ENCODE measurements at places on chromosomes 1 and 21.

DNA sequence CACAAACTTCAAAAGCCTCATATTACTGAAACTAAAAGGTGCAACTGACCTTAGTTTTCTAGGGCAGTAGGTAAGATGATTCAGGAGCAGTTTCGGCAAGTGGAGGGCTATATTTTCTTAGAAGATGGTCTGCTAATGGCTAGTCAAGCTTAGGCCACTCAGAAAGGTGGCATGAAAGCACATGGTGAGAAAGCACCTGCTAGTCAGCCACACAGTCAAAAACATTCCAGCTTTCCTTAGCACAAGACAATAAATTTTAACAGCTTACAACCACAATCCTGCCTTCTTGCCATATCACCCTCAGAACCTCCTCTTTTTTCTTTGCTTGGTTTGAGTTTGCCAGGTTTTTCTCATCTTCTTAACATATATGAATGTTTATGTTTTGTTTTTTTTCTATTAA is 81.1 kb upstream of the SLFNL1 start:
- no peak for DNase-seq

DNA sequence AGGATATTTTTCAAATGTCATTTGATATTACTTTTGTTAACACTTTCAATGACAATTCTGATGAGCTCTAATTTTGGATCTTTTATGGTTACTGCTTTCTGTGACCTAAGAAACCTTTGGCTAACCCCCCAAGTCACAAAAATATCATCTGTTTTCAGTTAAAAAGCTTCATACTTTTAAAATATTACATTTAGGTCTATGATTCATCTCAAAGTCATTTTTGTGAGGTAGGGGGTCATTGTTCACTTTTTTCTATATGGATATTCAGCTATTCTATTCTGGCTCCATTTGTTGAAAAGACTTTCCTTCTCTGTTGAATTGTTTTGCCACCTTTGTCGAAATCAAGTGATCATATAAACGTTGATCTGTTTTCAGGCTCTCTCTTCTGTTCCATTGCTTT is 44.8 kb downstream of the UCHL5 start:
- DNase-seq, result no peak

- no peak for DNase-seq
Observed at GRCh38 chr1:153556348-153556747, 7.3 kb upstream of the S100A3 start.

DNA sequence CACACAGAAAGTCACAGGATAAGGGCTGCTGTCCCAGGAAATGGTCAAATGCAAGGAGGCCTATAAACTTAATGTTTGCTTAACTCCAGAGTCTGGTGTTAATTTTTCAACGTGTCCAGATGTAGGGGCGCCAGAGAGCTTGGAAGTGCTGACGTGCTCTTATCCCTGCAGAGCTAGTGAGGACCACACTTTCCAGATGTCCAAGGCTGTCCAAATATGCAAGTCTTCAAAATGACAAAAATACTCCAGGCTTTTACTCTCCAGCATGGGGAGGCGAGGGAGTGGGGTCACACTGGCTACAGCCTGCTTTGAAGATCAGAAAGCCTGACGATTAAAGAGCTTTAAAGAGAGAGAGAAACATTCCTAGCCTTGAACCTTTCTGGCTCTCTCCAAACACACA is 57.6 kb downstream of the ABCA4 start:
- DNase-seq, result peak; percentile 62

- no peak for DNase-seq
Observed at GRCh38 chr1:192521734-192522133, 53.8 kb upstream of the RGS1 start.

- no peak for DNase-seq
Observed at GRCh38 chr1:229148041-229148671, 122.8 kb upstream of the RAB4A start.

DNA sequence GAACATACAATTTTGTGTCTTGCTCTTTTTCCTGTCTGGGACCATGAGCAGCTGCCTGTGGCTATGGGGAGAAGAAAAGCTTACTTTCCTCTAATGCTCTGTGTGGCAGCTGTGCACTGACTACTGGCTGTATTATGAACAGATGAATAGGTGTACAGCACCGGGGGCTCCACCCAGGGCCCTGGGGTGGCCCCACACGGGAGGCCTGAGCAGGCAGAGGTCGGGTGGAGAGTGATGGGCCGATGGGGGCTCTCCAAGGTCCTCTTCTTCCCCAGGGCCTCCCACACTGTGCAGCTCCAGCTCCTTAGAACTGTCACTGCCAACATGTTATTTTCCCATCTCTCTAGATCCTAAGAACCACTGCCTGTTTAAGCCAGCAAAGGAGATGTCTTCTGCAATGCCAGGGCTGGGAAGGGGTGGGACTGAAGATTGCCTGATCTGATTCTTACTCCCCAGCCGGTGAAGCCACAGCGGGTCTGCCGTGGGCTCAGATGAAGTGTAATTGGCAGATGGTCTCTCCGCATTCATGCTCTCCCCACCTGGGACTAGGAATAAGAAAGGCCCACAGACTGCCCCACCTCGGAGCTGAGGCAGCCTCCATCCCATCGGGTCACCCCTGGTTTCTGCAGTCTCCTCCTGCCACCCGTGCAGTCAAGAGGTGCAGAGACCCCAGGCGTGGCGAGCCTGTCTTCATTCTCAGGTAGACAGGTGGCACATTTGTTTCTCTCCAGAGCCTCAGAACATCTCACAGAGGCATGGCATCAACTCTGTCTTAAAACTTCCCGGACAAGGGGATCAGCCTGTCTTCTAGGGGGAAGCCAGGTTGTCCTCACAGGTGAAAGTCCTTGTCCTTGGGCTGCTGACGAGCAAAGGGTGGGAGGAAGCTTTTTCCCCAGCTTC is 186.5 kb upstream of the GALNT2 start:
- no peak for DNase-seq

DNA sequence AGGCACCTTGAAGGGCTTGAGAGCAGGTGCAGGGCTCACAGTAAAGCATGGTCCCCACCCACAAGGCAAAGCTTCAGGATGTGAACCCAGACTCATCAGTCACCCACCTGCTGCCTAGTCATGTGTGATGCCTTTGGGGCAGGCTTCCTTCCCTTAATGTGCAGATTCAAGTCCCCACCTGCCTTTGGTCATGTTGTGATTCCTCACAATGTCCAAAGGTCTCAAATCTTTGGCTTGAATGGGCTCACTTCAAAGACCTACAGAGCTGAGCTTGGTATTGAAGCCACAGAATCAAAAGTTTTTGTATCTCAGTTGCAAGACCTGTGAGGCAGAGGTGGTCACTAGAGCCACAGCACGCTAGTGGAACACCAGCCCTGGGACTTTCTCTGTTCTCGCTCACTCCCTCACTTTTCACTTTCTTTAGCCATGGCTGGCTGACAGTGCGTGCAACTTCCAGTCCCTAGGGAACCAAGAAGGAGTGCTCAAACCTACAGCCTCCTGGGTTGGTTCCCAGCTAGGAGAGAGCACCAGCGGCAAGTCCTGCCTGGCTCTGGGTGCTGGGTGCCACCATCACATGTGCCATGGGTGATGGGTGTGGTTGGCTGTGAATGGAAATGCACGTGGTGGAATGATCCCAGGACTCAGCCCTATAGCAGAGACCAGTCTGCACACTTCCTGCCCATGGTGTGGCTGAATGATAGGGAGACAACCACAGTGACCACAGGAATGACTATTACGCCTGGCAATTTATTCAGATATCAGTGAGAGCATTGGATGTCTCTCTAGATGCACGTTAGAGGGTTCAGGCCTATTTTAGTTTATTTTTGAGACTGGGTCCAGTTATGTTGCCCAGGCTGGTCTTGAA is 26.4 kb upstream of the CLIC6 start:
- peak; percentile 55 for DNase-seq

GRCh38 chr1:14522077-14522925 is 76.2 kb upstream of the KAZN start:
- peak; percentile 47 for DNase-seq

DNA sequence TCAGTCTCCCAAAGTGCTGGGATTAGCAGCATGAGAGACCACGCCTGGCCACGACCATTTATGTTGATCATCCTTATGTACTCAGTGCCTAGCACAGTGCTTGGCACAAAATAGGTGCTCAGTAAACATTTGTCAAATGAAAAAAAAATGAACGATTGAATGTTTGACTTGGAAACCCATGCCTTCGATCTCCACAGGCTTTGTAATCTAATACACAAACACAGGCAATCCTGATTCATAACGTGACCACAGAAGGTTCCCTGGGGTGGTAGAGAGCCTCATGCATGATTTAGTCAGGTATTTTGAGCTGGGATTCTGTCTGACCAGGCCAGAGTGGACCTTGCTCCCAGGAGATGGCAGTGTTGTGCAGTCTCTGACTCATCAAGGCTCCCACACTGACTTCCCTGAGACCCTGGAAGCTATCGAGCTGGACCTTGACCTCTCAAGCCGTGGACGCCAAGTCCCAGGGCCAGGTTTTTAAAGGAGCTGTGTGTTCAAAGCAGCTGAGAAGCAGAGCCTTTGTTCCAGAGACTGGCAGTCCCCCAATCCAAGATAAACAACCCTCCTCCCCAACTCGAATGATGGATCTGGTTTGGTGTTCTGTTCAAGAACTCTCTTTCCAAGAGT is 81.1 kb downstream of the PGM1 start:
- peak; percentile 89 for DNase-seq

- DNase-seq, result no peak
Observed at GRCh38 chr1:35932941-35933340, 2.0 kb downstream of the AGO3 start.

DNA sequence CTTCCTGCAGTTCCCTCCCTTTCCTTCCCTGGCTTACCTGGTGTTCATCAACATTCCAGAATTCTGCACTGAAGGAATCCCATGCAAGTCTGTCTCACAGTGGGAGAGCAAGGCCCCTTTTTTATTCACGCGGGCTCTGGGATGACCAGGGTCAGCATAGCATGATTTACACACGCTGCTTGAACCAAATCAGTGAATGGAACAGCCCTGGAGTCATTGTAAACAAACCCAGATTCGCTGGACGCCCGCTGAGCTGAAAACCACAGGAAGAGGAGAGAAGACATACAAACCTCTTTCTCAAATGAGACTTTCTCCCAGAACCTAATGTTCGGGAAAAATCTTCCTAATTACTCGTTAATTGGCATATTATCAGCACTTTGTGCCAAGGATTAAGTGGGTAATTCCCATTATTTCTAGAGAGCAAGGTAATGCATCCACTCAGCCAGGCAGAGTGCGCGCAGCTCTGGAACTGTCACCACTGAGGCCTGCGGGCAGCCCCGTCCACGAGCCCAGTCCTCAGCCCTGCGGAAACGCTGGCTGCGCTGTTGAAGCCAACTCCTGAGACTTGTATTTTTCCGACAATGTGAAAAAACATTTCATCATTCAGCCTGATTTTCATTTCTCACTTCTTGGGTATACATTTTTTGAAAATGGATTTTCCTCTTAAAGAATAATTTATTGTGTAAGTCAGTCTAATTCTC is 140.0 kb downstream of the ETS2 start:
- DNase-seq, result no peak

DNA sequence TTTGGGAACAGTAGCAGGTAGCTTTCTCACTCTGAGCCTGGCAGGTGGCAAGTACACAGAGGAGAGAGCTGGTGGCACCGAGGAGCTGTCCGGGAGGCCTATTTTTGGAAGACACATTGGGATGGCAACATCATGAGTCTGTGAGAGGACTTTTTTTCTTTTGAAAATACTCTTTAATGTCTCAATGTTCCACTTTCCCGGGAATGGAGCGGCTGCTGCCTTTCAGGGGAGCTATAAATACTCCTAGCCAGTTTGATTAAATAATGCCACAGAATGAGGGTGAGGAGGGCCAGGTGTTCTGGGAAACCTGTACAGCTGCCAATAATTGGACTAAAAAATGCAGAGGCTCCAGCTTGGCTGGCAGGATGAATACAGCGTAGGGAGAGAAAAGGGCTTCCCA is 93.3 kb upstream of the COG2 start:
- no peak for DNase-seq

- DNase-seq, result no peak
Observed at GRCh38 chr1:207152792-207153468, 48.9 kb downstream of the C4BPA start.

DNA sequence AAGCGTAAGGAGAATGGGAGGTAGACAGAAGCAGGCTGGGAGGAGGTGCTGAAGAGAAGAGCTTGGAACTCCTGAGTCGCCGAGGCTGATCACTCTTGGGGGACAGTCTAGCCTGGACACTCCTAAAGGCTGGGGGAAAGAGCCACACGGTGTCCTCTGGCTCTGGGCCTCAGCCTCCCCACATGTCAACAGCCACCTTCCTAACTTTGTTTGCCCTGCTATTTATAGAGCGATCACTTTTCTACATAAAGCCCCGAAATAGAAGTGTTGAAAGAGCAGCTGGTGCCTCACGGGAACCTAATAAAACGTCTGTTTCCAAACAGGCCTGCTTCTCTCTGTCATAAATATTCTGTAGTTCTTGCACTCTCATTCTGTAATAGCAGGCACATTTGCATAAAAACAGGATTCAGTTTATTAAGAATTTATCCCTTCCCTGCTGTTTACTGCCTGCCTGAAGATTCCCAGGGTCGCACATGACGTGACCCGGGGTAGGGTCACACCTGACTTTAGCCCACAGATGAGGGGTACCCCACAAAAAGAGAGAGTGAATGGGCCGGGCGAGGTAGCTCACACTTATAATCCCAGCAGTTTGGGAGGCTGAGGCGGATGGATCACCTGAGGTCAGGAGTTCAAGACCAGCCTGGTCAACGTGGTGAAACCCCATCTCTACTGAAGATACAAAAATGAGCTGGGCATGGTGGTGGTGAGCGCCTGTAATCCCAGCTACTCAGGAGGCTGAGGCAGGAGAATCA is 212.5 kb downstream of the TOMM20 start:
- no peak for DNase-seq

DNA sequence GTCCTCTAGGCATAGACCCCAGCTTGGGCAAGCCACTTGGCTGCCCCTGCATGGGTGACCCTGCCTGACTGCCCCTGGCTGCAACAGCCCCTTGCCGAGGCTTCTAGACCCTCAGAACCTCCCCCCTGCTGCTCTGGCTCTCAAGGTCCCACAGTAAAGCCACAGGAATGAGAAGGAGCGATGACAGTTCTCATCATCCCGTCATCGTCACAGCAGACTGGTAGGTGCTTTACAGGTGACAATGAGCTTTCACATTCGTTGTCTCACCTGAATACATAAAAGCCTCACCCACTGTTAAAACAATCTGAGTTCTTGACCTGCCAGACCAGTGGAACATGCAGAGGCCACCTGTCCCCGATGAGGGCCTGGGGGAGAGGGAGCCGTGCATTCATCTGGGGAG is 36.0 kb upstream of the GPR157 start:
- DNase-seq, result no peak
